ENCODE measurements at places on chromosomes 12 and 14. TPM values are rescaled to one million over a fixed set of nuclear protein-coding genes. Genes with fewer than 3 reads are reported as not detected.

The TPPP2 gene
- 0.90 TPM for total RNA-seq

The PTPRO gene
- 0.76 TPM for total RNA-seq

- DNase-seq, result no peak
Measured at GRCh38 chr12:31371256-31371620, 45.3 kb upstream of the SINHCAF start.

DNA sequence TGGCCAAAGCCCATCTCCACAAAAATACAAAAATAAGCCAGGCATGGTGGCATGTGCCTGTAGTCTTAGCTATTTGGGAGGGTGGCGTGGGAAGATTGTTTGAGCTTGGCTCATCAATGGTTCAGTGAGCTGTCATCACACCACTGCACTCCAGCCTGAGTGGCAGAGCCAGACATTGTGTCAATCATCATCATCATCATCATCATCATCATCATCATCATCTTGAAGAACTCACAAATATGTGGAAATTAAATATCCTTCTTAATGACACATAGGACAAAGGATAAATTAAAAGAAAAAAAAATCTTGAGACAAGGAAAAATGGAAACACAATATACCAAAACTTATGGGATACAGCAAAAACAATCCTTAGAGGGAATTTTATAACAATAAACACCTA is 132.5 kb downstream of the LRFN5 start:
- no peak for DNase-seq

All from psoas muscle (tissue), 8 donors.